ENCODE measurements at places on chromosomes 11 and 22. TPM values are rescaled to one million over a fixed set of nuclear protein-coding genes. Genes with fewer than 3 reads are reported as not detected.

Gene MFNG
- 0.07 TPM for total RNA-seq

Gene PNPLA5
- not detected for total RNA-seq

Gene PANX1
- total RNA-seq: 31.5 TPM

Gene CARNS1
- 0.23 TPM for total RNA-seq

Gene OR10A2
- total RNA-seq: not detected

Gene CCDC87
- 0.14 TPM for total RNA-seq

Gene SPTBN2
- 78.9 TPM for total RNA-seq

Gene SEC14L6
- total RNA-seq: 11.6 TPM

Gene CELSR1
- total RNA-seq: 85.0 TPM

Gene GLYATL1
- 5.0 TPM for total RNA-seq

Gene NAALAD2
- 0.43 TPM for total RNA-seq

Gene SLC22A9
- not detected for total RNA-seq

Gene VPREB3
- total RNA-seq: not detected

Gene OR52N4
- not detected for total RNA-seq

Gene LRRC74B
- total RNA-seq: not detected

Gene CSNK2A3
- total RNA-seq: 0.35 TPM

Gene LGALS12
- 0.07 TPM for total RNA-seq

Gene ANO9
- total RNA-seq: 20.1 TPM

Gene APOL1
- total RNA-seq: 7.2 TPM

Gene INPP5J
- 3.0 TPM for total RNA-seq

Gene PGA5
- not detected for total RNA-seq

Gene CHADL
- total RNA-seq: 0.87 TPM

Gene RFPL2
- not detected for total RNA-seq

Gene F2
- 0.17 TPM for total RNA-seq

Gene GTSE1
- total RNA-seq: 35.8 TPM

Gene CCDC73
- not detected for total RNA-seq

Gene FBLN1
- total RNA-seq: 58.5 TPM
